AG09309 (cell line): ENCODE measurements at places on chromosomes 7 and 10.

DNA sequence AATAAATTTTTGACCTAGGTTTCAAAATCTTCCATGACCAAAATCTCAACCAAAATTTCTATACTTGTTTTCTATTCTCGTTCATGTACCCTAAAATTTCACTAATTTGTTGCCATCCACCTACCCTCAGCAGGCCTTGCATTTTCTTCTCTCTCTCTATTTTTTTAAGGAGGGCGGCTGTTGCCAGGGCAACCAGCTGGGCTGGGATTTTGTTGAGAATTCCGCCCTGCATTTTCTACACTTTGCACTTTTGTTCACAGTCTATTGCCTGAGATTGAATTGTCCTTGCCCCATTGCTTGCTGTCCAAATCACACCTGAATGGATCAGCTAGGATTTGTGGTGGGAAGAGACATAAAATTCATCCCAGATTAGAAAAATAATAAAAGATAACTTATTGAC lies 657.5 kb upstream of the NRP1 start:
- no peak for DNase-seq

GRCh38 chr7:137015015-137015414 lies 146.6 kb downstream of the CHRM2 start:
- no peak for DNase-seq

DNA sequence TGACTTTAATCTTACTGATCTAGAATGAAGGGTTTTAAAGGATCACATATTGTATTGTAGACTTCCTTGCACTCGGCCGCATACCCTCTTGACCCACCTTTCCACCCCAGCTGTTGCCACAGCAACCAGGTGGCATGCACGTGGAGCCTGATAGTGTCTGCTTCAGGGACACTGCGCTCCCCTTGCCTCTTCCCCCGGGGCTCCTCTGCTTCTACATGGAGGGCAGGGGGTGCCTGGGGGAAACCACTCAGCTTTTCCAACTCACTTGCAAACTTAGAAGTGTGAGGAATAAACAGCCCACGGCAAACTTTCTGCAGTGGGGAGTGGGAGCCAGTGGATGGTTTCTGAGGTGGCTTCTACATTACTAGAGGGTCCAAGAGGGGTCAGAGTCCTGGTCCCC lies 458.6 kb downstream of the PLXNA4 start:
- no peak for DNase-seq

DNA sequence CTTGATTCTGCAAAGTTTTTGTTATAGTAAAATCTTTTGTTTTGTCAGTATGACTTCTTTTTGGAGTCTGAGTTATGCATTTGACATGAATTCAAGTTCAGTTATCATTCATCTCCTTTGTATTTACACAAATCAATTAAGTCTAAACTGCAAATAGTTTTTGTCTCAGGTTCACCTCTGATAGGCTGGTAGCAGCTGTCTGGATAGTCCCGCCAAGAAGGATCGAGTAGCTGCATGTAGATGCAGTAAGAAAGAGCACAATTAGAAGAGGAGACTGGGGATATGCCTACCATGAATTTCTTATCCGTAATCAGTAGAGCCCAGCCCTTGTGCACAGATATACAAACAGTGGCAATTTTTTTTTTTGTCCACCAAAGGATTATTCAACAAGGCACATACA lies 392.5 kb upstream of the ETV1 start:
- DNase-seq, result no peak

DNA sequence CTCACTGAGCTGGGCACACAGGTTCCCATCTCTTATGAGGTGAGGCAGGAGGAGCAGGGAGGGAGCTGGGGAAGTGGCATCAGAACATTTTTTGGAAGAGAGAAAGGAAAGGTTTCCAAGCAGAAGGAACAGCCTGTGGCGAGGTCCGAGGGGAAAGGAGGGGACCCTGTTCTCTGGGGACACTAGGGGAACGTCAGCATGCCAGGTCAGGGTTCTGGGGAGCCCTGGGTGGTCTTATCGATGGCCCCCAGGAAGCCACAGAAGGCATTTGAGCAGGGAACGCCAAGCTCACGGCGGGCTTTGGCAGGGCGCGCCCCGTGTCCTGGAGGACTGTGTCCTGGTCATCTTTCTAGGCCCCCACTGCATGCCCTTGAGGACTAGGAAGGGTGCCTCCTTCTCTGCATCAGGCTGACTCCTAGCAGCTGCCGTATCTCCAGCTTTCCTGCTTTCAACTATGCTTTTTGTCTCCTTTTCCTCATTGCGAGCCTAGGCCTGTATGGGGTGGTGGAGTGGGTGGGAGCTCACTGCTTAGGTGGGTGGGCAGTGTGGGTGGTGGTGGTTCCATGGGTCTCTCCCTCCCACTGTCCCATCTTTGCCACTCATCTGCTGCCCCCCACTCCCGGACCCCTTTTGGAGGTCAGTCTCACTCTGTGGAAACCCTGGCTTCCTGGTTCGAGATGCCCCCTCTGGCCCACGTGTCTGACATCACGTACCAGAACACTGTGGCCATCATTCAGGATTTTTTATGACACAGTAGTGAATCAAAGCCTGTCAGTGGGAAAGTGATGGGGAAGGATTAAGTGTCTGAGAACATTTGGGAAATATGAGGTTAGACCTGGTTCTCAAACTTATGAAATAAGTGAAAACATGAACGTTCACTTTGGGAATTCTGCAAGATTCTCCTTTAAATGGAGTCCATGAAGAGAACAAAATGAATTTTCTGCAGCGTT lies 89.1 kb downstream of the CUX1 start:
- no peak for DNase-seq

DNA sequence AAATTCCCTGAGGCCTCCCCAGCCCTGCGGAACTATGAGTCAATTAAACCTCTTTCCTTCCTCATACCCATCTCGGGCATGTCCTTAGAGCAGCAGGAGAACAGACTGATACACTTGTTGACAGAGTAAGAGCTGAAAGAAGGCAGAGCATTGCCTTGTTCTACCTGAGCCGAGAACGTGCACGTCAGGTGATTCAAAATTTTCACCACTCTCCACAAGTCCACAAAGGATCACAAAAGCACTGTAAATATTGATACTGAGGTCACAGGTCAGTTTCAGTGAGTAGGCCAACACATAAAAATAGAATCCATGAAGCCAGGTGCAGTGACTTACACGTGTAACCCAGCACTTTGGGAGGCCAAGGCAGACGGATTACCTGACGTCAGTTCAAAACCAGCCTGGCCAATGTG lies 27.8 kb downstream of the DCLRE1C start:
- DNase-seq, result no peak

DNA sequence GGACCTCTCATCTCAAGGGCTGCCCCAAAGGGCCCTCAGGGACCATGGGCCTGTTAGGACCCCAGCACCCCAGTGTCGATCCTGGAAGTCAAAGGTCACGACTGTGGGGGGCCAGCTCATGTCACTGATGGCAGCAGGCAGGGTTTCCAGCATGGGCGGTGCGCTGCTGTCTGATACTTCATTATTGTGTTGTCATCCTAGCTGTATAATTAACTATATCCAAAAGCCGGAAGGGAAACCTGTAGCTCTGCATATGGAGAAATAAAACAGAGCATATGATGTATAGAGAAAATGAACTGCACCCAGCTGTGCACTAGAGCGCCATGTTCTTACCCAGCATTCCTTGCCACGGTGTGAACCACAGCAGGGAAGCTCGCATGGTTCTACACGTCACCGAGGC lies 196.3 kb downstream of the EBF3 start:
- DNase-seq, result no peak

GRCh38 chr10:4776234-4776638 lies 49.8 kb upstream of the AKR1E2 start:
- no peak for DNase-seq

- DNase-seq, result no peak
These were observed 161.7 kb upstream of the HPS1 start for GRCh38 chr10:98608411-98608810.

DNA sequence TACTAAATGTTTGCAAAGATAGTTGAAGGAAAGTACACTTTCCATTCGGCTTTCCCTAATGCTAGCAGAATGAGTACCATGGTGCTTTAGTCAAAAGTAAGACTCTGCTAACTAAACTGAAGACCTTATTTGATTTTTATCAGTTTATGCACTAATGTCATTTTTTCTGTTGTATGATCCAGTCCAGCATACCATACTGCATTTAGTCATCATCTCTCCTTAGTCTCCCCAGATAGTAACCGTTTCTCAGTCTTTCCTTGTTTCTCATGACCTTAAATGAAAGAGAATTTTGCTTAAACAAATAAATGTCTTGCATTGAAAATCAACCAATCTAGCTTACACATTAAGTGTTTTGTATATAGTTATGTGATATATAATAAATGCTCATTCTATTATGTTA lies 529.5 kb upstream of the SEMA3D start:
- DNase-seq, result no peak

GRCh38 chr7:81811956-81812865 lies 42.4 kb upstream of the HGF start:
- DNase-seq, result no peak
